Dorsolateral prefrontal cortex (tissue), 122 donors: ENCODE measurements at places on chromosomes 5 and 9.

DNA sequence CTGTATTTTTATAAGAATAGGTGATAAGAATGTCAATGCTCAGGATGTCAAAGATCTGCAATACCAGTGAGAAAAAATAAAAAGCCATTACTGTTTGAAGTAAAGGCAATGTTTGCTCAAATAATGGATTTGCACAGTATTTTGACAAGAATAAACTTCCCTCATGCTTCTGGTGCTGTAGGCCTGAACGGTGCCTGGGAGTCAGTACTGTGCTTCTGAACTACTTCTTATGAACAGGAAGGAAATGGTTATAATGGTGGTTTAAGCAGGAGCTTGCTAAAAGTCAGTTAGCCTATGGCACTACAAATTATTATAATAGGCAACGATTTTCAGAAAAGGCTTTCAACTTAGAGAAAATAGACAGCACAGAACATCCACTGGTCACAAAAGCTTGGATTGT, 548.3 kb upstream of the CDH18 start:
- no peak for DNase-seq

DNA sequence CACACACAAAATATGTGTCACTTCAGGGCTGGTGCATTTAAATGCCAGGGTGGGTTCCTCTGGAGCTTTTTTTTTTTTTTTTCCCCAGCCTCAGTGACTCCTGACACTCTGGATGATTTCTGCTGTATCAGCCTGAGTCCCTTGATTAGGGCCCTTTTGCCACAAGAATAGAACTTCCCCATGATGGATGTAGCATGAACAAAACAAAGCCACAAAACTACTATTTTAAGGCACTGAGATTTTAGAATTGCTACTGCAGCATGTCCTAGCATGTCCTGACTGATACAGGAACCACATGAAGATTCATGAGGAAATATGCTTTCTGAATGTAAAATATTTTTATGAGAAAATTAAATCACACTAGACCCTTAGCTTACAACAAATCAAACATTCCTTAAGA, 13.9 kb upstream of the ADGRD2 start:
- no peak for DNase-seq

- no peak for DNase-seq
Measured at GRCh38 chr5:35557748-35558147, 59.9 kb upstream of the SPEF2 start.

GRCh38 chr9:127500399-127500798, 49.1 kb downstream of the LRSAM1 start:
- no peak for DNase-seq

- DNase-seq, result no peak
Measured at GRCh38 chr9:136117291-136117915, 1.3 kb downstream of the TMEM250 start.
